DMS153 (cell line): ENCODE measurements at places on chromosomes 2 and 18.
A peak's percentile ranks its signal among the peaks of the same experiment; 100 is the strongest.

DNA sequence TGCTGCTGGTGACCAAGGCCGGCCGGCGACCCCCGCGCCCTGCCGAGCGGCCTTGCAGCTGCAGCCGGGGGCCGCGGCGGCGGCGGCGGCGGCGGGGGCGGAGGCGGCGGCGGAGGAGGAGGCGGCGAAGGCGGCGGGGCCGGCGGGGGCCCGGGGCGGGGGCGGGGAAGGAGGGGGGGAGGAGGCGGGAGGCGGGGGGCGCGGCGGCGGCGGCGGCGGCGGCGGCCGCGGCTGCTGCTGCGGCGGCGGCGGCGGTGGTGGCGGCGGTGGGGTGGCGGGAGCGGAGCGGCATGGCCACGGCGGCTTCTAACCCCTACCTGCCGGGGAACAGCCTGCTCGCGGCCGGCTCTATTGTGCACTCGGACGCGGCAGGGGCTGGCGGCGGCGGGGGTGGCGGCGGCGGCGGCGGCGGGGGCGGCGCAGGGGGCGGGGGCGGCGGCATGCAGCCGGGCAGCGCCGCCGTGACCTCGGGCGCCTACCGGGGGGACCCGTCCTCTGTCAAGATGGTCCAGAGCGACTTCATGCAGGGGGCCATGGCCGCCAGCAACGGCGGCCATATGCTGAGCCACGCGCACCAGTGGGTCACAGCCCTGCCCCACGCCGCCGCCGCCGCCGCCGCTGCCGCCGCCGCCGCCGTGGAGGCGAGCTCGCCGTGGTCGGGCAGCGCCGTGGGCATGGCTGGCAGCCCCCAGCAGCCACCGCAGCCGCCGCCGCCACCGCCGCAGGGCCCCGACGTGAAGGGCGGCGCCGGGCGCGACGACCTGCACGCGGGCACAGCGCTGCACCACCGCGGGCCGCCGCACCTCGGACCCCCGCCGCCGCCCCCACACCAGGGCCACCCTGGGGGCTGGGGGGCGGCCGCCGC, 1.5 kb downstream of the POU3F3 start:
- DNase-seq: no peak

GRCh38 chr2:63424329-63425078, 163.8 kb downstream of the WDPCP start:
- no peak for DNase-seq

- DNase-seq: no peak
These were observed 49.8 kb downstream of the CAB39 start for GRCh38 chr2:230762317-230762896.

GRCh38 chr2:205947621-205948495, 138.1 kb downstream of the INO80D start:
- DNase-seq: peak; percentile 19

DNA sequence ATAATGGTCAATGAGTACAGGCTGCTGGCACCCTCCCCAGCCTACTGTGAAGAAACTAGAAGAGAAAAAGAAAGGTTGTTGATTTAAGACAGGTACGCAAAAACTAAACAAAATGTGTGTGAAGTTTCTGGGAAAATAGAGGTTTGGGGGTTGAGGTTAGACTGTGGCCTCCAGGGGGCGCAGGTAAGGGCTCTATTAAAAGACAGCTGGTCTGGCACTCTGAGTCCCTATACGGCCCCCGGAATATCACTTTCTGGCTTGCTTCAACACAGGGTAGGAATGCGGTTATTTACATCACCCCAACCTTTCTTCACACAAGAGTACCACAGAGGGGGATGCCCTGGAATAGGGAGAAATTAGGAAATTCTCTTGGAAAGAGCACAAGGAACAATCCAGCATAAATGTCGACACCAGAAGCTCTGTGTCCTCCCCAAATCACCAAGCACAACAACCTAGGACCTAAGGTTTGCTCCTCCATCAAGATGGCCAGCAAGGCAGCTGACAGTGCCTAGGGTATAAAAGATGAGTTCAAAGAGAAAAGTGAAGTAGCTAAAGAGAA, 480.8 kb upstream of the KLHL29 start:
- DNase-seq: no peak
